ENCODE measurements at places on chromosomes 3 and 15.
A peak's percentile ranks its signal among the peaks of the same experiment; 100 is the strongest.

GRCh38 chr3:174191380-174191779 is 667.8 kb upstream of the NAALADL2 start:
- no peak for DNase-seq

- no peak for DNase-seq
These were observed 20.0 kb upstream of the LARS2 start for GRCh38 chr3:45368382-45368781.

GRCh38 chr3:15630646-15631350 is 29.3 kb downstream of the BTD start:
- DNase-seq, result peak; percentile 70

DNA sequence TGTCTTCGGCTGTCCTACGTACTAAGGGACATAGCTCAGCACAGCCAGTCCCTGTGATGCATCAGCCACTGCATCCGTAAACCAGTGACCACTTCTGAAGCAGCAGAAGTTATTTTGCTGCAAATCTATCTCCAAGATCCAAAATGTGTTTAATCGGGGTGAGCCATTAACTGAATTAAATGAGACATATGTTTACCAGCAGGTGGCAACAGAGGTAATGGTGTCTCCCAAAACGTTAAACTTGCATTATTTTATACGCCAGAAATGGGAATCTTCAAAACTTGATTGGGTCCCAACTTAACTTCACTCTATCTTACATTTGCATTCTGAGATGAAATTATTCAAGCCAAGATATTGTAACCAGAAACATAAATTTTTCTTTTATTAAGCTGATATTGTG is 75.3 kb upstream of the BOC start:
- DNase-seq, result no peak

- DNase-seq, result peak; percentile 42
These were observed 21.1 kb downstream of the MAPK6 start for GRCh38 chr15:52039925-52040781.

DNA sequence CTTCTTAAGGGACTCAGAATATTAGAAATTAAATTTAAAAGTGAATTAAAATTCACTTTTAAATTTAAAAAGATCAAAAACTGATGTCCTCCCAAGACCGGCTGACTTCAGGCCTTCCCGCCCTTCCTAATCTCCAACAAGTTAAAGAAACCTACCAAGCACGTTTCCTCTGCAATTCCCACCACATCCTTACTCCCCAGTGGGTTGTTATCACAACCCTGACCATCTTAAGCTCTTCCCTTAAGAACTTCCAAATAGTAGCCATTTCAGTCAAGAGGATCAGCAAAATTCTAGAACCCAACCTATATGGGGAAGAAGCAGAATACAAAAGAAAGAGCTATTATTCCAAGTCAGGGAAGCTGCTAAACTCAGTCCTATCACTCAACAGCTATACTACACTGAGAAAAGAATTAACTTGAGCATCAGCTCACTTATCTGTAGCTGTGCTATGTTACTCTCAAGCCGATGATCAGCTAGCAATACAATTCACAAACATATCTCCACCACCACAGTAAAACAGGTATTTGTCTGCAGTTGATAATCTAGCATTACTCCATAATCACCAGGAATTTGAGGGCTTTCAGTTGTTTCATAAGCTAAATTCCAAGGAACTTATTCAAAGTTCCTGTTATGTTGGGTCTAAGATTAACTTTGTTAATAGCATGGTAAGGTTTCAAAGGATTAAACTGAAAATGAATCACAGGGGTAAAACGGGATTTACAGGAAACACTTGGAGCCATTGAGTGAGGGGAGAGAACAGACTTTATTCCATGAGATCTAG is 14.3 kb downstream of the ABCC5 start:
- peak; percentile 43 for DNase-seq

GRCh38 chr3:186664119-186664495 is 1.7 kb upstream of the HRG start:
- no peak for DNase-seq

- no peak for DNase-seq
These were observed 112.0 kb downstream of the AKAP13 start for GRCh38 chr15:85492406-85492805.

GRCh38 chr3:169285057-169286033 is 378.2 kb downstream of the MECOM start:
- DNase-seq, result no peak

DNA sequence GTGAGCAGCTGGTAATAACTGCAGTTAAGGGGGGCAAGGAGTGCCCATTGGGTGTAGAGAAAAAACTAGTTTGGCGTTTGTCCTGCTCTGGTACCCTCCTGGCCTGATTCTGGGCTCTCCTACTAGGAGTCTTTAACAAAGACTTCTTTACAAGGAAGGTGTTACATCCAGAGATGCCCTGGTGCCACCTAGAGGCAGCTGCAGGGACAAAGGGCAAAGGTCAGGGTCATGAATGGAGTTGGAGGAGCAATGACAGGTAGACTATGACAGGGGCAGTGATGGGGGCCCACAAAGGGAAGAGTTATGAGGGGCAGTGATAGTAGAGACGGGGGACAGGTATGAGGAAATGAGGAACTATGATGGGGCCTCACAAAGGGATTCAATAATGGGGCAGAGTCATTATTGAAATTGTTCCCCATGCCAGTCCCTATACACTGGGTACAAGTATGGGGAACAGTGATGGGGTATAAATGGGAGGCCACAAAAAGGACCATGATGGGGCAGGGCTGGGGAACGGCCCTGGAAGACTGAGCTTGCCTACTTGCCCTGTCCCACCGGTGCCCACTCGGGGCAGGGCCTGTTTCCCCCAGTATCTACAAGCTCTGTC is 7.9 kb downstream of the CCDC71 start:
- no peak for DNase-seq

DNA sequence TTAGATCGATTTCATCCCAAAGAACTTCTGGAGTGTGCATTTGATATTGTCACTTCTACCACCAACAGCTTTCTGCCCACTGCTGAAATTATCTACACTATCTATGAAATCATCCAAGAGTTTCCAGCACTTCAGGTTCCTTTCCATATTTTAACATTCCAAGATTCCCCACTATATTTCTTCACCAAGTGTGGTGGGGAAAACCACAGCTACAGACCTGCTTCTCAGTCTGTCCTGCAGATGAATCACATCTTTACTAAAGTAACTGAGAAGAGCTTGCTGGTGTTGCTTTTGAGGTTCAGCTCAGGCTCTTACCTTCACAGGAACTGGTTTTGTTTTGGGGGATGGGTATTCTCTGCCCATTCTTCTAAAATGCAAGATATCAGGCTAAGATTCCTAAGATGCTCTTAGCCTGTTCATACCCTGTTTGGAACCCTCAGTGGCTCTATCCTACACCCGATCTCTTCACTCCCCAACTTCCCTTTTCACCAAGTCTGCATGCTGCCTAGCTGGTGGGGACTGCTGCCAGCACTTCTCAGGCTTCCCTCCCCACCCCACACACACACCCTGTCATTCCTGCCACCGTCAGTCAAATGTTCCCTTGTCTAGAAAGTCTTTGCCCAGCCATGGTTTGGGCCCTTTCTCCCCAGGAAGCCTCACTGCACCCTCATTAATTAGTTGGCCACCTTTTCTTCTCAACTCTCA is 30.8 kb downstream of the SRP14 start:
- DNase-seq, result peak; percentile 52

- no peak for DNase-seq
These were observed 25.7 kb downstream of the PRKCI start for GRCh38 chr3:170247875-170248274.

DNA sequence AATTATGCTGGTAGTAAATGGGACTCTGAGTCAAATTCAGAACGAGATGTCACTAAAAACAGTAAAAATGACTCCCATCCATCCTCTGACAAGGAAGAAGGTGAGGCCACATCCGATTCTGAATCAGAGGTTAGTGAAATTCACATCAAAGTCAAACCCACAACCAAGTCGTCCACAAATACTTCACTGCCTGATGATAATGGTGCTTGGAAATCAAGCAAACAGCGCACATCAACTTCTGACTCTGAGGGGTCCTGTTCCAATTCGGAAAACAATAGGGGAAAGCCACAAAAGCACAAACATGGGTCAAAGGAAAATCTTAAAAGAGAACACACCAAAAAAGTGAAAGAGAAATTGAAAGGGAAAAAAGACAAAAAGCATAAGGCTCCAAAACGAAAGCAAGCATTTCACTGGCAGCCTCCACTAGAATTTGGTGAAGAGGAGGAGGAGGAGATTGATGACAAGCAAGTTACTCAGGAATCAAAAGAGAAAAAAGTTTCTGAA is 15.1 kb upstream of the ZBTB47 start:
- no peak for DNase-seq
